ENCODE measurements at places on chromosomes 12 and 14. TPM values are rescaled to one million over a fixed set of nuclear protein-coding genes. Genes with fewer than 3 reads are reported as not detected.

GRCh38 chr12:68349921-68350606, 17.9 kb upstream of the MDM1 start:
- DNase-seq, result no peak

The GALNT8 gene
- total RNA-seq, result 1.1 TPM

The PIK3C2G gene
- not detected for total RNA-seq

The EID3 gene
- 6.9 TPM for total RNA-seq

DNA sequence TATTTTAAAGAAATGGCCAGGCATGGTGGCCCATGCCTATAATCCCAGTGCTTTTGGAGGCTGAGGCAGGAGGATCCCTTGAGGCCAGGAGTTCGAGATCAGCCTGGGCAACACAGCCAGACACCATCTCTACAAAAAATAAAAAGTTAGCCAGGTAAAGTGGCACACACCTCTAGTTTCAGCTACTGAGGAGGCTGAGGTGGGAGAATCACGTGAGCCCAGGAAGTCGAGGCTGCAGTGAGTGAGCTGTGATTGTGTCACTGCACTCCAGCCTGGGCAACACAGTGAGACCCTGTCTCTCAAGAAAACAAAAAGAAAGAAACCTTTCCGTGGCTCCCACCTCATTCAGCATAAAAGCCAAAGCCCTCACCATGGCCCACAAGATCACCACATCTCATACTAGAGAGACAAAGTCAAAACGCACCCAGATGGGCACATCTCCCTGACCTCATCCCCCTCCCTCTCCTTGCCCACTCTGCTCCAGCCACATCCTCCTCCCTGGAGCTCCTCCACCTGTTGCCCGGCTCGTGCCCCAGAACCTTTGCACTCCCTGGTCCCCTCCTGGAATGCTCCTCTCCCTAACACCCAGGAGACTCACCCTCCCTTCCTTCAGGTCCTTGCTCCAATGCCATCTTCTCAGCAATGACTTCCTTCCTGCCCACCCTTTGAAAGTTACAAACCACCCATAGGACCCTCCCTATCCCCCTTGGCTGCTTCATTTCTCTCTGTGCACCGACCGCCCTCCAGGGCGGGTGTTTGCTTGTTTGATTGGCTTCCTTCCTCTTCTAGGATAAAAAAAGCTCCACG, 4.8 kb upstream of the SCARB1 start:
- DNase-seq, result no peak

DNA sequence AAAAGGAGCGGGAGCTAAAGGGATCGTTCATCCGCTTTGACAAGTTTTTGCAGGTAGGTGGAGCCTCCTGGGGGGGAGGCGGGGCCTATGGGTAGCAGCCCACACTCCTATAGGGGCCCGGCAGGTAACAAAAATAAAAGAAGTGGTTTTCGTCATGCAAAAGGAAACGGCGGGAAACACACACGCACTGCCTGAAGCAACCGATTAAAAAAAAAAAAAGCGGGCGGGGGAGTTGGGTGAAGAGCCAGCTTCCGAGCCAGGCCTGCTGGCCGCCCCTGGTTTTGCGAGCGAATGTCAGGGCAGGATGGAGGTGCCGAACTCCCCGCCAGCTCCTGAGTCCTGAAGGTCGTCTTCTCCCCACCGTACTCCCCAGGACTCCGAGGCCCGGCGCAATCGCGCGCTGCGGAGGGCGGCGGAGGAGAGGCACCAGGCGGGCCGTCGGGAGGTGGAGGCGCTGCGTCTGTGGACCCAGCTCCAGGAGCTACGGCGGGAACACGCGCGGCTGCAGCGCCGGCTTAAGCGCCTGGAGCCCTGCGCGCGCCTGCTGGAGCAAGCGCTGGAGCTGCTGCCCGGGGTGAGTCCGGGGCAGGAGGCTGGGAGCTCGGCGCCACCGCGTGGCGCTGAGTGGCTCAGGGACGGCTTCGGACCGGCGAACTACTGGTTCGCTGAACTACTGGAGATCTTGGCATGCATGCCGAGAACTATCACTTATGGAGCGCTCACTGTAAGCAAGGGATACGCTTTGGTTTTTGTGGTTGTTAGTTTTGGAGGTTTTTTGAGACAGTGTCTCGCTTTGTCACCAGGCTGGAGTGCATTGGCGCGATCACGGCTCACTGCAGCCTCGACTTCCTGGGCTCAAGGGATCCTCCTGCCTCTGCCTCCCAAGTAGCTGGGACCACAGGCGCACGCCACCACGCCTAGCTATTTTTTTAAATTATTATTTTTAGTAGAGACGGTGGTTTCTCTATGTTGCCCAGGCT, 3.6 kb downstream of the CFAP73 start:
- peak; percentile 68 for DNase-seq

The ANKRD33 gene
- not detected for total RNA-seq

DNA sequence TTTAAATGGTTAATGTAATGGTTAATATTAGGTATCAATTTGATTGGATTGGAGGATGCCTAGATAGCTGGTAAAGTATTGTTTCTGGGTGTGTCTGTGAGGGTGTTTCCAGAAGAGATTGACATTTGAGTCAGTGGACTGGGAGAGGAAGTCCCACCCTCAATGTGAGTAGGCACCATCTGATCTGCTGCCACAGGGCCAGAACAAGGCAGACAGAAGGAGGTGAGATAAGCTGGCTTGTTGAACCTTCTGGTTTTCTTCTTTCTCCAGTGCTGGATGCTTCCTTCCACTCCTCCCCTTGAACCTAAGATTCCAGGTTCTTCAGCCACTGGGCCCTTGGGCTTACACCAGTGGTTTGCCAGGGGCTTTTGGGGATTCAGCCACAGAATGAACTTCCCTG, 756.5 kb upstream of the LRFN5 start:
- DNase-seq, result no peak

DNA sequence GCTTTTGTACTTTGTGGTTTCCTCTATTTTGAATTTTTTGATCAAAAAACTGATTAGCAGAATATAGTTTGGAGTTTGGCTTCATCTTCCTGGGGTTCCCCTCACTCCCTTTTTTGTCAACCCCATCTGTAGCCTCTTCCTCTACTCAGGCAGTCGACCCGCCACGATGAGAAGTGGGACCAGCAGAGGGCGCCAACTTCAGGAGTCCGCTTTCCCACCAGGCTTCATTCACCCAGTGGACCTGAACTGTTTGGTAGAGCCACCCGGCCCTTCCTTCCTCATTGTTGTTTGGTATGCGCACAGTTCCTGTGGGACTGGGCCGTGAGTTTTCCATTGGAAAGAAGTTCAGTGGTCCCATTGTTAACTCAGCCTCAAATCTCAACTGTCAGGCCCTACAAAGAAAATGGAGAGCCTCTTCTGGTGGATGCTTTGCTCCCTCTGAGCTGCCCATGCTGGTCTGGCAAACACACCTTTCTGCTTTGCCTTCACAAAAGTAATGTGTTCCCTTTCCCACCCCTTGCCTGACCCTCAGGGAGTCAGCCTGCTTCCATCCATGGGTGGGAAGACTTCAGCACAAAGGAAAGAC, 21.7 kb downstream of the TMBIM6 start:
- DNase-seq, result peak; percentile 88

GRCh38 chr14:63770187-63770807, 42.4 kb upstream of the SGPP1 start:
- peak; percentile 67 for DNase-seq

DNA sequence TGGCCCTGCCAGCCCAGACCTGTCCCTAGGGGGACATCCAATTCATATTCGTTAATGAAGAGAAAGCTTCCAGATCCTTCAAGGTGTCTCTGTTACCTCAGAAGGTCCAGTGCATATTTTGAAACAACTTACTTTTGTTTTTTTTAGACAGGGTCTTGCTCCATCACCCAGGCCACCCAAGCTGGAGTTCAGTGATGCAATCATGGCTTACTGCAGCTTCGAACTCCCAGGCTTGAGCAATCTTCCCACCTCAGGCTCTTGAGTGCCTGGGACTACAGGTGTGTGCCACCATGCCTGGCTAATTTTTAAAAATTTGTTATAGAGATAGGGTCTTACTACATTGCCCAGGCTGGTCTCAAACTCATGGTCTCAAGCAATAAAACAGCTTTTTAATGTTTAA, 48.4 kb downstream of the B4GALNT3 start:
- no peak for DNase-seq

Measured in activated CD8-positive, alpha-beta memory T cell treated with anti-CD3 and anti-CD28 coated beads, Interleukin-2, amount 10 ng/mL, durations not matched to agents 7 days and 5 days (primary cell).